Amniotic stem cell (primary cell): ENCODE measurements at places on chromosomes 13 and 19.
A peak's percentile ranks its signal among the peaks of the same experiment; 100 is the strongest.

DNA sequence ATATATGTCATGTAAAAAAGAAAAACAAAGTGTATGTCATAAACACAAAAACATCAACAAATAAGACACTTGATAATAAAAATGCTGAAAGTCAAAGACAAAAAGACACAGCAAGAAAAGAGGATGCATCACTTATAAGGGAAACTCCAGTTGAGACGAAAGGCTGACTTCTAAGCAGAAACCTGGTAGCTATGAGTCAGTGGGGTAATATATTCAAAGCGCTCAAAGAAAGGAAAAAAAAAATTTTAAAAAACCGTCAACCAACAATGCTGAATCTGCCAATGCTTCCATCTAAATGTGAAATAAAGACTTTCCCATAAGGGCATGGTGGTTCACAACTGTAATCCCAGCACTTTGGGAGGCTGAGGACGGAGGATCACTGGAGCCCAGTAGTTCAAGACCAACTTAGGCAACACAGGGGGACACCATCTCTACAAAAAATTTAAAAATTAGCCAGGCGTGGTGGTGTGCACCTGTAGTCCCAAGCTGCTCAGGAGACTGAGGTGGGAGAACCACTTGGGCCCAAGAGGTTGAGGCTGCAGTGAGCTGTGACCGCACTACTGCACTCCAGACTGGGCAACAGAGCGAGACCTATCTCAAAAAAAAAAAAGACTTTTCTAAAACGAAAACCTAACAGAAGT lies 24.0 kb downstream of the USP12 start:
- DNase-seq, result no peak

DNA sequence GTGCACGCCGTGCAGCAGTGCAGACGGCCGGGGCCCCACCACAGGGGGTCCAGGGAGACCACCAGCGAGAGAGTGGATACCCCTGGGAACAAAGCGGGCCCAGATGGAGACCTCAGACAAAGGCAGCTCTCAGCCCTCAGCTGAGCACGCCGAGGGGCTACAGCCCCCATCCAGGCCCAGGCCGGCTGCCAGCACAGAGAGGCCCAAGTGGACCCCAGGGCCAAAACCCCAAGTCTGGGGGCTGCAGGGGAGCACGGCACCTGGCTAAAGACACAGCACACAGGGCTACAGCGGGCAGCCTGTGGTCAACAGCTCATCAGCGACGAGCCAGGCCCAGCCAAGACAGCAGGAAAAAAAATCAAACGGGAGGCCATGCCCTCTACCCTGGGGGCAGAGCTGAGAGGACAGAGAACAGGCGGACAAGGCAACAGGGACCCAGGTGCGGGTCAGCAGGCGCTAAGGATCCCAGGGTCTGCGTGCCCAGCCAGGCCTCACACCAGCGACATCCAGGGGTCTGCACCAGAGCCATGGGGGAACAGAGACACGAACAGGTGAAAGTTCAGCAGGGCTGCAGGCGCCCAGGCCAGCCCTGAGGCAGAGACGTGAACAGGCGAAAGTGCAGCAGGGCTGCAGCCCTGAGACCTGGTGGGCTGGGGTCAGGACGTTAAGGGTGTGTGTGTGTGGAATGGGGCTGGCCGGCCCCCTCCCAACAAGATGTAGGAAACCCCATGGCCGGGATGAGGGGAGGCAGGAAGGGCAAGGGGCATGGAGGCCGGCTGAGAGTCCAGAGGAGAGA lies 34.3 kb downstream of the RASA3 start:
- DNase-seq, result no peak

- no peak for DNase-seq
Observed at GRCh38 chr13:79648191-79648590, 167.2 kb downstream of the NDFIP2 start.

GRCh38 chr13:110652764-110653163 lies 37.4 kb downstream of the NAXD start:
- DNase-seq, result no peak

DNA sequence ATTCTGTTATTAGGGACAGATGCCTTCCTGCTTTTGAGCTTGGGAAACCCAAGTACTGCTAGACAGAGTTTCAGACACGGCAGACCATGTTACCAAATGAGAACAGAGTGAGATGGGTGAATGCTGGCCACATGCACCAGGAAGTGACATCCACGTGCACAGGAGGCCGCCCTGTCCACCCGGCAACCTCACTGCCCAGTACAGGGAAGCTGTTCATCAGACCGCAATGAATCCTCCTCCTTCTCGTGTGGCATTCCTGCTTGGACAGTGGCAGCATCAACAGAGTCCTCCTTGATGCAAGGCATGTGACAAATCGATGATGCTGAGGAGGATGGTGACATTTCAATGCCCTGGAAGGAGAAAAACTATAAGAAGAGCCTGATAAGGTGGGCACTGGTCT lies 191.0 kb upstream of the SOX1 start:
- DNase-seq, result no peak

DNA sequence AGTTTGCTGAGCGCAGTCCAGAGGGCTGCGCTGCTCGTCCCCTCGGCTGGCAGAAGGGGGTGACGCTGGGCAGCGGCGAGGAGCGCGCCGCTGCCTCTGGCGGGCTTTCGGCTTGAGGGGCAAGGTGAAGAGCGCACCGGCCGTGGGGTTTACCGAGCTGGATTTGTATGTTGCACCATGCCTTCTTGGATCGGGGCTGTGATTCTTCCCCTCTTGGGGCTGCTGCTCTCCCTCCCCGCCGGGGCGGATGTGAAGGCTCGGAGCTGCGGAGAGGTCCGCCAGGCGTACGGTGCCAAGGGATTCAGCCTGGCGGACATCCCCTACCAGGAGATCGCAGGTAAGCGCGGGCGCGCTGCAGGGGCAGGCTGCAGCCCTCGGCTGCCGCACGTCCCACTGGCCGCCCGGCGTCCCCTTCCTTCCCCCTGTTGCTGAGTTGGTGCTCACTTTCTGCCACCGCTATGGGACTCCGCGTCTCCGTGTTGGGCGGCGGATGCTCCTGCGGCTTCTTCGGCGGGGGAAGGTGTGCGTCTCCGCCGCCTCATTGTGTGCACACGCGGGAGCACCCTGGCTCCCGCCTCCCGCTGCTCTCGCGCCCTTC lies 772 bp downstream of the GPC6 start:
- no peak for DNase-seq

DNA sequence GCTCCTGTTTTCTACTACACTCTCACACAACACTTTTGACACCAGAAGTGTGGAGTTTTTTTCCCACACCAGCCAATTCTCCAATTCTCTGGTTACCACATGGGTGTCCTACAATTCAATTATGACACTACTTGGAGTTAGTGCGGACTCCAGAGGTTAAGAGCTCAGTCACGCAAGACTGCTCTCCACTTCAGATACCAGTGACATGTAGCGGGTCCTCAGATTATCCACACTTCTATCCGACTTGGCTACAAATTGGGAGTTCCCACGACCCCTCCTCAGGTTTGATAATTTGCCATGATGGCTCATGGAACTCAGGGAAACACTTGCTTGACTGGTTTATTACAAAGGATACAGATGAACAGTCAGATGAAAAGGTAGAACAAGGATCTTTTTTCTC lies 32.9 kb downstream of the PAN3 start:
- no peak for DNase-seq

- DNase-seq, result no peak
Observed at GRCh38 chr13:102132777-102133295, 269.0 kb downstream of the FGF14 start.

GRCh38 chr19:17294051-17294891 lies 9.0 kb downstream of the ABHD8 start:
- DNase-seq, result no peak

- DNase-seq, result no peak
Observed at GRCh38 chr13:34751492-34751891, 190.6 kb upstream of the NBEA start.

DNA sequence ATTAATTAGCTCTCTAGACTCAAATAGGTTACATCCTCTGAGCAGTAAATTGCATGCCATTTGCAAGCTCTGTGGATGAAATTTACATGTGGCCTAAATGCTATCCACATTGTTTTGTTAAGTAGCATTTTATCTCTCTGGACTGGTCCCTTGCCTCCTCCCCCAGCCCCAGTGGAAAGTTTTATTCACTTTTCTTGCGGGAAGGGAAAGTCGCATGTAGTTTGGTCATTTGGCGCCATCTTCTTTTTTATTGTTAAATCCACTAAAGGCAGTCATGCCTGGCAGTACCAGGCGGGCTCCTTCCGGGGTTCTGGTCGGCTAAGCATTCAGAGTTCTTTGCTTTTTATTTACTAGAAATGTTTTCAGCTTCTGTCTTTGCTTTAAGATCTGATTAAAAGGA lies 188.7 kb downstream of the TM9SF2 start:
- no peak for DNase-seq

DNA sequence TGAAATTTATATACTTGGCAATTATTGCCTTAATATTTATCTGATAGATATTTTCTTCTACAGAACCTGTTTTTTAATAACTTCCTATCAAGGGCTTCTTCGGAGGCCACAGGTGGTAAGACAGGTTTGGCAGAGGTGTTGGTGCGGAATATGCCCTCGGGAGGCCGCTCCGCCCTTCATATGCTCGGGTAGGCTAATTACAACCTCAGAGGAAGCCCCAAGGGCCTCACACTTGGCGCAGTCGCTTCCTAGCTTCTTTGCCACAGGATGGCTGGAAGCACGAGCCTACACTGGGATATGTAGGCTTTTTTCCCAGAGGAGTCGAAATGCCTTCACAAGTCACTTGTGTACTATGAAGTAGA lies 68.8 kb downstream of the LMO7 start:
- DNase-seq, result no peak

DNA sequence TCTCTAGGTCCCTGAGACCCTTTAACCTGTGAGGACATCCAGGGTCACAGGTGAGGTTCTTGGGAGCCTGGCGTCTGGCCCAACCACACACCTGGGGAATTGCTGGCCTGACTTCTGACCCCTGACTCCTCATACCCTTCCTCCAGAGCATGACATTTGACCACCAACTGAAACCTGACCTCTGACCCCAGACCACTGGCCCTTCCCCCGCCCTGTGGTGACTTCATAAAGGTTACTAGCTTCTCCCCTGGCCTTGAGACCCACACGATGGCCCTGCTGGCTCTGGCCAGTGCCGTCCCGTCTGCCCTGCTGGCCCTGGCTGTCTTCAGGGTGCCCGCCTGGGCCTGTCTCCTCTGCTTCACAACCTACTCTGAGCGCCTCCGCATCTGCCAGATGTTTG lies at the start of gene SPACA6:
Gene SPACA6, plus strand, starts transcription at position 71 of the 400 bp plus-strand sequence. Its CDS starts 197 bp downstream, at position 268.
- no peak for DNase-seq

DNA sequence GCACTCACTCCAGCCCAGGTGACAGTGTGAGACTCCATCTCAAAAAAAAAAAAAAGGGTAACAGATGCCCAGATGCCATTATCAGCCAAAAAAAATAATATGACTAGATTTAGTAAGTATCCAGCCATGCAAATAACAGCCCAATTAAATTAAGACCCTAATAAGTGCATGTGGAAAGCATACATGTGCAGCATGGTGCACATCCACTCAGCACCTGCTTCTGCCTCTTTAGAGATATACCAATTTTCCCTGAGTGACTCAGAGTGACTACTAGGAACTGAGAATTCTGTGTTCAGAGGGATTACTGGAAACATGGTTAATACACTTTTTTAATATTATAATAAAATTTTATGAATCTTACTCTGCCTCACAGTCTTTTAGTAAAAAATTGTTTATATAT lies 29.8 kb upstream of the ZNF675 start:
- DNase-seq, result no peak

- DNase-seq, result no peak
Observed at GRCh38 chr13:100506600-100507422, 81.8 kb downstream of the GGACT start.

DNA sequence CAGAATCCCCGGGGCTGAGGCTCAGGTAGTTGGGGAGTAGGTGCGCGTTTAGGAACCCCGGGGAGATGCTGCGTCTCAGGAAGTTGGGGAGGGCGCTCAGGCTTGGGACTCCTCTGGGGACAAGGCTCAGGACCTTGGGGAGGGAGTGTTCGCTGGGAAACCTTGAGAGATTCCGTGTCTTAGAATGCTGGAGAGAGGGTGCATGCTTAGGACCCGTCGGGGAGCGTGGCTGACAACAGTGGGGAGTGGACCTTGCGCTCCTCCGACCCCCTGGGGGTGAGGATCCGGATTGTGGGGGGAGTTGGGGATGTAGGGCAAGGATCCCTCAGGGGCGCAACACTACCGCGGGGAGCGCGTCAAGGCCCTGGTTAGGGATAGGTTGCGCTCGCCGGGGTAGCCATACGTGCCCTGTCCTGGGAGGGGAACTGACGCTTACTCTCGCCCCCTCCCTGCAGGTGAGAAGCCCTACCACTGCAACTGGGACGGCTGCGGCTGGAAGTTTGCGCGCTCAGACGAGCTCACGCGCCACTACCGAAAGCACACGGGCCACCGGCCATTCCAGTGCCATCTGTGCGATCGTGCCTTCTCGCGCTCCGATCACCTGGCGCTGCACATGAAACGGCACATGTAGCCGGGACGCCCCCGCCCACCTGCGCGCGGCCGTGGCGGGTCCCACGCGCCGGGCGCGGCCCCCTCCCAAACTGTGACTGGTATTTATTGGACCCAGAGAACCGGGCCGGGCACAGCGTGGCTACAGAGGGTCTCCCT lies 2.0 kb downstream of the KLF2 start:
- no peak for DNase-seq

DNA sequence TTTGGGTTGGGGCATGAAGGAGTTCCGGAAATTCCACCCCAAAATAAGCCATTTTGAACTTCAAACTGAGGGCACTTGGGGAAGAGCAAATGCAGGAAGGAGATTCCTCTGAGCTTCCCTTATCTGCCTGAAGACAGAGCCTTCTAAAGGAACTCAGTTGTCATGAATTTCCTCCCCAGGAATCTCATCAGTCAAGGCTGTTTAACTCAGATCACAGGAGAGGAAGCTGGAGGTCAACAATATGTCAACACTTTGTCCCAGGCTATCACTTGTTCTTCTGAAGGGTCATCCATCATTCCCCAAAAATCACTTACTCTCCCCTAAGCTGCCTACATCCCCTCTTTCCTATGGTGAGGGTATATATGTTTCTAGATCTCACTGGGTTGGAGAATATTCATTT lies 26.0 kb upstream of the CHST8 start:
- no peak for DNase-seq

DNA sequence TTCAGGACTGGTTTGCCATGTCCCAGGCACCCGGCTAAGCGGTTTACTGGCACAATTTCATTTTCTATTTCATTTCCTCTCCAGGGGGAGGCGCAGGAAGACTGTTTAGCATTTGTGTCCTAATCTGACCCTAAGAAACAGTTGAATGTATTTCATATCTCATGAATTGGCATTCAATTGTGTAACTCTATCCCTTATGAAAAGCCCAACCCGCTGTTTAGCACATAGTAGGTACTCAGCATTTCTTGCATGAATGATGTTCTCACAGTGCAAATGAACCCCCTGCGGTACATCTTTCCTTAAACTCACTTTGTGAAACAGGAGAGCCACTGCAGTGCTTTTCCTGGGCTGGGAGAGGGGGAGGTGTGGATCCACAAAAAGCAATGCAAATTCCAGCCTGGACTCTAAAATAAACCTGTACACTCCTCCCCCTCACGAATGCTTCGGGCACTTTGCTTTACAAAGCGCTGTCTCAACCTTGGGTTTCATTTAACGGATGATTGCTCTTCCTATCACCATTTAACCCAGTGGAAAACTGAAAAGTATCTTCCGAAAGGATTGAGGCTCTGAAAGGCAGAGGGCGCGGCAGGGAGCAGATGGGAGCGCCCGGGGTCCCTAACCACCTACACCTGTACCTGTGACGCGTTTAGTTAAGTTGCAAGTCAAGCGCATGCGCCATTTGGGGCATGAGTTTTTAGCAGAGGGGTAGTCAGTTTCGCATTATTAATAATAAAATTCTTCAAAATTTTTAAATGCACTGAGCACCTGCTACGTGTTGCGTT lies 1.2 kb upstream of the EEF2 start:
- peak; percentile 70 for DNase-seq

GRCh38 chr13:30257468-30258099 lies 49.8 kb downstream of the KATNAL1 start:
- no peak for DNase-seq

- DNase-seq, result no peak
Observed at GRCh38 chr13:94992036-94992960, 280.0 kb upstream of the SOX21 start.
